ENCODE measurements at places on chromosomes 1 and 21. TPM values are rescaled to one million over a fixed set of nuclear protein-coding genes. Genes with fewer than 3 reads are reported as not detected.

S100A16 gene
- 886 TPM for total RNA-seq

VTCN1 gene
- 0.90 TPM for total RNA-seq

THEMIS2 gene
- 2.1 TPM for total RNA-seq

LRRIQ3 gene
- 0.26 TPM for total RNA-seq

GNPAT gene
- 48.7 TPM for total RNA-seq

CNR2 gene
- not detected for total RNA-seq

EDN2 gene
- 13.3 TPM for total RNA-seq

VASH2 gene
- total RNA-seq = not detected

ALX3 gene
- total RNA-seq = not detected

PRELP gene
- total RNA-seq = not detected

ACBD6 gene
- 98.6 TPM for total RNA-seq

FMO1 gene
- not detected for total RNA-seq

FTCD gene
- not detected for total RNA-seq

FLG gene
- total RNA-seq = 0.26 TPM

SPATA46 gene
- not detected for total RNA-seq

SLC50A1 gene
- total RNA-seq = 149 TPM

CD244 gene
- under 0.01 TPM for total RNA-seq

SERPINC1 gene
- not detected for total RNA-seq

SLC1A7 gene
- total RNA-seq = not detected

Data from bronchial epithelial cell (primary cell).